CD4-positive, alpha-beta T cell treated with Interleukin-12 subunit alpha and Interleukin-12 subunit beta, for 1 hour (primary cell): ENCODE measurements at places on chromosomes 11 and 22.
A peak's percentile ranks its signal among the peaks of the same experiment; 100 is the strongest.

GRCh38 chr22:42170946-42171345, 40.3 kb upstream of the CYP2D6 start:
- DNase-seq = no peak

- DNase-seq = no peak
These were observed 16.2 kb upstream of the SHANK3 start for GRCh38 chr22:50656122-50657070.

DNA sequence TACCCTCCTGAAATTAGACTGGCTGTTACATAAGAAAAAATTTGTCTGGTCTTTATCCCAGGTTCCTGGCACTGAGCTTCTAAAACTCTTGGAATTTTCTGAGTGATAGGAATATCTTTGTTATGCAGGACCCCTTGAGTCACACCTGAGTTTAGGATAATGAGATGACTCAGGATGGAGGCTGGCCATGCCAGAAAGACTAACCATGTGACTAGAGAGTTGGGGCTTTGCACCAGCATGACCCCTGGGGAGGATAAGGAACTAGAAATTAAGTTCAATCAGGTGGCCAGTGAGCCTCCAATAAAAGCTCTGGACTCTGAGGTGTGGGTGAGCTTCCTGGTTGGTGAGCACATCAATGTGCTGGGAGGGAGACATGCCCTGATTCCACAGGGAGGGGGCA, 88.1 kb downstream of the XRRA1 start:
- no peak for DNase-seq

DNA sequence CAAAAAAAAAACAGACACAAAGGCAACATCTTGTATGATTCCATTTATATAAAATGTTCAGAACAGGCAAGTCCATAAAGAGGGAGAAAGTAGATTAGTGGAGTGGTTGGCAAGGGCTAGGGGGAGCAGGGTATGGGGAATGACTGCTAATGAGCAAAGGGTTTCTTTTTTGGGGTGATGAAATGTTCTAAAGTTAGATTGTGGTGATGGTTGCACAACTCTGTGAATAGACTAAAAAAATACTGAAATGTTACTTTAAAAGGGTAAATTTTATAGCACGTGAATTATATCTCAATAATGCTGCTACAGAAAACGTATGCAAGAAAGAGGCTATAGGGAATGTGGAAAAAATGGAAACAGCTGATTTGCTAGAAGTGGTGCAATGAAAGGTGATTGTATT, 155.1 kb downstream of the TENM4 start:
- DNase-seq = no peak

- DNase-seq = no peak
These were observed 680.0 kb downstream of the BRD1 start for GRCh38 chr22:49147617-49148175.

GRCh38 chr11:103528046-103528445, 418.8 kb downstream of the DYNC2H1 start:
- no peak for DNase-seq

DNA sequence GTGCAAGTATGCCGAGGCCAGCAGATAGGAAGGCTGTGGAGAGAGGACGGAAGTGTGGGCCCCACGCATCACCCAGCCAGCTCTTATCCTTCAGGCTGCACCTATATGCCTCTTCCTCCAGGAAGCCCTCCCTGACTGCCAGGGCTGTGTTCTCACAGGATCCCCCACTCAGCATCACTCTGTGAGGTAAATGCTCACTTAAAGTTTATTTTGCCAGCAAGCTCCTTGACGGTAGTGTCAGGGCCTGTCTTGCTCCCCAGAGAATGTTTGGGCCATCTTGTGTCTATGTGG, 4.4 kb downstream of the TBX10 start:
- DNase-seq = no peak

DNA sequence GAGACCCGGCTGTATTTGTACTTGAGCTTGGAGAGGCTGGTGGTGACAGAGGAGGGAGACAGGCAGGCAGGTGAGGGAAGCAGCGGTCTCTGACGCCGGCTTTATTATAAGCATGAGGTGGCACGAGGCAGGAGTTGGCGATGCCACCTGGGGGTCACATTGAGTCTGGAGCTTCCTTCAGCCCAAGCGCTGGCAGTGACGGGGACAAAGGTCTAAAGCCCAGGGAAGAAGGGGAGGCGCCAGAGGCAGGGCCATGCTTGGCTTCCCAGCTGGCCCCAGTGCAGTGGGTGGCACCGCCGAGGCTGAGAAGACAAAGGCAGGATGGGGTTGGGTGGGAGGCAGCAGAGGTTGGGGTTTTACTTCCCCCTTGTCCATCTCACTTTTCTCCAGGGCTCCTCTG, 4.5 kb downstream of the FXYD2 start:
- no peak for DNase-seq

DNA sequence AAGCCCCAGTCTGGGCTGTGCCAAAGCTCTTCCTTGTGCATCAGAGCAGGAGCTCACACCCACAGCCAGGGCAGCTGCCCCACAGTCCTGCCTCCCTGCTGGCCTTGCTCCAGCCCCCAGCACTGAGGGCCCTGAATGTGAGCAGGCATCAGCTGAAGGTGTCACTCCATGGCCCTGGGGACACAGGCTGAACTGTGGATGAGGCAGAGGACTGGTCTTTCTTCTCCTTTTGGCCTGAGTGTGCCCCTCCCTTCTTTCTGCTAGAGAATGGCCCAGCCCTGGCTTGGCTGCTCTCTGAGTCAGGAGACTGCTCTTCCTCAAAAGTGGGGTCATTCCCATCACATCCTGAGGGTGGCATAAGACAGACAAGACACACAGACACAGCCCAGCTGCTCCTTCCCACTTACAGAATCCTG, 16.2 kb downstream of the OTOG start:
- DNase-seq = no peak

DNA sequence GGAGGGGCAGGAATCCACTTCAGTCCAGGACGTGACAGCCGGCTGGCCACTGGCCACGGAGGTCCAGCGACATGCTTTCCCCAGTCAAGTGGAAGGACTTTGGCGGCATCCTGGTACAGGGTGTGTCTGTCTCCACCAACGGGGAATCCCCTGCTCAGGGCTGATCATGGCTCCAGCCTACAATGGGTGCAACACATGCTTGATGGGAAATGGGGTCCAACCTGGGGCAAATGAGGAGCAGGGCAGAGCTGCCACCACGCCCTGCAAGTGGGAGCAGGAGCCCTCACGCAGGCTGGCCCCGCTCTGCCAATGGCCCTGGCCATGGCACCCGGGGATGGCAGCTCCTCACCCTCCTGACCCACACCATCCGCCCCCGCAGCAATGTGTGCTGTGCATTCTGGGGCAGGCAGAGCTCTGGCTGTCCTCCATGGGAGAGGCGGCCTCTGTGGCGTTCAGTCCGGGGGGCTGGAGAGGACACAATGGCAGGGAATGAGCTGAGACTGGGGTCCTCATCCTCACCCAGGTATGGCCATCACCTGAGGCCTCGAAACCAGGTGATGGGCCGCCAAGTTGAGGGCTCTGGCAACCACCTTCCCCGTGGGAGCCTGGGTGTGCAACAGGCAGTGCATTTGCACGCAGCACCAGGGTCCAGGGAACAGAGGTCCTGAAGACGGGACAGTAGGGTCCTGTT, 5.8 kb upstream of the SEPTIN5 start:
- DNase-seq = no peak

DNA sequence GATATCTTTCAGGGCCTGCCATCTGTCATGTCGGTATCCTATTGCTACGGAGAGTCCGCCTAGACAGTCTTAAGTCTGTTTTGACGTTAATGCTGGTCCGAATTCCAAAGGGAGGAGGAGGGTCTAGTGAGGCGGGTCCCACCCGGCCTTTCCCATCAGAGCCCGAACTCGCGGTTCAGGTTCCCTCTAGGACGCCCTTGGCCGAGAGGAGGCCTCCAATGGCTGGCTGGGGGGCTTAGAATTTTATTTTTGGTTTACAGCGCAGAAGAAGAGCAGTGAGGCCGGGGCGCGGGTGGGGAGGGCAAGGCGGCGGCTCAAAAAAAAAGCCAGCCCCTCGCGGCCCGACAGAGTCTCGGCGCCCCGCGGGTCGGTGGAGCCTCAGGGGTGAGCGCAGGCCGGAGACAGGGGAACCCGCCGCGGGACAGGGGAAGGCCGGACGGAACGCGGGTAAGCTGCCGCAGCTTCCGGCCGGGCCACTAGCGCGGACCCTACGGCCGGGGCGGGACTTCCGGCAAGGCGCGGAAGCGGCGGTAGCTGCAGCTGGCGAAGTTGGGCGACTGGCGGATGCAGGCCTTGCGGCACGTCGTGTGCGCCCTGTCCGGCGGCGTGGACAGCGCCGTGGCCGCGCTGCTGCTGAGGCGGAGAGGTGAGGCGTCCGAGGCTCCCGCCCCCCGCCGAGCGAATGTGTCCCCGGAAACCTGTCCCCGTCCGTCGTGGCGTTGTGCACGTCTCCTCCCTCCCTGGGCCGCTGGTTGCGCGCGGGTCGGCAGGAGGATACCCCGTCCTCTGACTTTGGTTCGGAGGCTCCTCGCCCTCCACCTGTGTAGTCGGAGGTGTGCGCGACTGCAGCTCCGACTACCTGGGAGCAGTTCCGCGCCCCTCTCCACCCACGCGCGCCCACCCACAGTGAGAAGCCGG, at the start of gene TRMU:
Gene TRMU, plus strand, starts transcription at position 514 of the 918 bp plus-strand sequence. Its CDS starts 51 bp downstream, at position 565.
- DNase-seq = peak; percentile 78

DNA sequence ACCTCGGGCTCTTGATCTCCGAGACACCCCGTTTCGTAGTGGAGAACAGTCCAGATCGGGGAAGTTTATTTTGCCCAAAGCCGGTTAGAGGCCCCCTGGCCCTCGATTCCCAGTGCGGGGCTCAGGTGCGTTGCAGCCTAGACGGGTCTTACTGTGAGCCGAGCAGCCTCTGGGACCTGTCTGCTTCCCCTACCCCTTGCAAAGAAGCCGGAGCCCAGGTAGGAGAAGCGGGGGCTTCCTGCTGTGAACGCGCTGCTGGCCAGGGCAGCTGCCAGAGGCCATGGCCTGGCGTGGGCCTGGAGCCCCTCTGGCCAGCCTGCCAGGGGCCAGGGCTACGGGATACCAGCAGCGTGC, 621 bp downstream of the TSPO start:
- peak; percentile 15 for DNase-seq

- no peak for DNase-seq
These were observed 13.2 kb downstream of the SLC43A3 start for GRCh38 chr11:57413681-57414080.

DNA sequence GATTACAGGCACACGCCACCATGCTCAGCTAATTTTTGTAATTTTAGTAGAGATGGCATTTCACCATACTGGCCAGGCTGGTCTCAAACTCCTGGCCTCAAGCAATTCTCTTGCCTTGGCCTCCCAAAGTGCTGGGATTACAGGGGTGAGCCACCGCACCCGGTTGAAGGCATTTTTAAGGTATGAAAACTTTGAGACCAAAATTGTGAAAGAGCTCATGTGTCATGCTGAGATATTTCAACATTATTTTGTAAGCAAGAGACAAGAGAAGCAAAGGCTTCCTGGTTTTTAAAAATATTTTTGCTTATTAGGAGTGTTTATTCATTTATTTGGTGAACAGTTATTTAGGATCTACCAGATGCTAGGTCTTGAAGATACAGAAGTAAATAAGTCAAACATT, 6.8 kb downstream of the NHERF4 start:
- DNase-seq = no peak

DNA sequence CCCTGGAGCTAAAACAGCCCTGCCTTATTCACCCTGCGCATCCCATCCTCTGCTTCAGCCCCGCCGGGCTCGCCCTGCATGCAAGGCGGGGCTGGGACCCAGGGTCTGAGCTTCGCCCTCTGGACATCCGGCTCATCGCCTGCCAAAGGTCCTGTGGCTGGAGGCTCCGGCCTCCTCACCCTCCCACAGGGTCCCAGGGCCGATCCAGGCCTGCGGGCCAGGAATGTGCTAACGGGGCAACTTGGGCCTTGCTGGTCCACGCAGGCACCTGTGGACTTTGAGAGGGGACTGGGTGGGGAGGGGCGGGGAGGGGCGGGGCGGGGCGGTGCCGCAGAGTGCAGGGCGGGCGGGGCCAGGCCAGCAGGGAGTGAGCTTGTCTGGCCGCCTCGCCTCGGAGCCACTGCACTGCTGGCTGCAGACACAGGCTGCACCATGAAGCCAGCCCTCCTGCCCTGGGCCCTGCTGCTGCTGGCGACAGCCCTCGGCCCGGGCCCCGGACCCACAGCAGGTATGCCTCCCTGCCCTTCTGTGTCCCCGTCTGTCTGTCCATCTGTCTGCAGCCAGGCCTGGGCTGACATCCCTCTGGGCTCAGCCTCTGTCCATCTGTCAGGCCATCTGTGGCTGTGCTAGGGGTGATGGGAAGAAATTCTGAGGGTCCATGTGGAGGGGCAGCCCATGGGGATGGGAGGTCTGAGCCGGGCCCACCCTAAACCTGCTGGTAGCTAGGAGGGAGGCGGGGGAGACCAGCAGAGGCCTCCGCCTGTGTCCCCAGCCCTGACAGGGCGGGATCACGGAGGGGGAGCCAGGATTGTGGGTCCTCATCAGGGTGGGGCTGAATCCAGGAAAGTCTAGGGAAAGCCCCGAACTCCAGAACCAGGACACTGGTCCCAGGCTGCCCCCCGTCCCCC, at the start of gene SUSD2:
Gene SUSD2, plus strand, starts transcription at position 400 of the 908 bp plus-strand sequence. Its CDS starts 33 bp downstream, at position 433.
- DNase-seq = no peak

GRCh38 chr11:9886595-9886994, 222.7 kb downstream of the SWAP70 start:
- no peak for DNase-seq

DNA sequence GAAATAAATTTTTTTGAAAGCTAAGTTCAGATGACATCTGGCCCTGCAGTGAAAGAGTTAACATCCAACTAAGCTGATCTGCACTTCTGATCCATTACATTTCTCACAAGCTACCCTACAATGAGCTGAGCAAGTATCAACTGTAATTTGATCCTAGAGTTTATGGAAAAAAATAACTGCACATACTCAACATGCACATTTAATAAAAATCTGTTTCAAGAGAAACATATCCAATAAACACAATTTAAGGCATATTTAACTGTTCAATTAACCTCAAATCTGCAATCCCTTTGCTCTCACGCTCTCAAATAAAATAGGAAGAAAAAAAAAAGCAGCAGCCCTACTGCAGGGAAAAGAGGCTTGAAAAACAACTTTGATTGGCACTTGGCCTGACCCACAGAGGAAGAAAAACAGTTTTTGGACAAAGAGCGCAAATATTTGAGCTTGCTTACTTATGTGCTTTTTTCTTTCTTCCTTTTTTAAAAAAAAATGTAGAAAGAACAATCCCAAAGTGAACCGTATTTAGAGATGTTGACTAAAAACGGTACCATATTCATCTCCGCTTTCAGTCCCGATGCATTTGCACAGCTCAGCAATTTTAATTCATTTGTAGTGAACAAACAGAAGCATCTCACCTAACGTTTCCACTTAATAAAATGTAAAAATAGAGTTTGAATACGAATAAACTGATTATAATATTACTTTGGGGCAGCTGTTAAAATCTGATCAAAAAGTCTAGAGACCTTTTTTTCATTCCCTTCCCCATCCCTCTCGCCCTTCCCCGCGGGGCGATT, 1.6 kb downstream of the SESN3 start:
- DNase-seq = peak; percentile 12
